ENCODE measurements at places on chromosomes 4 and X. TPM values are rescaled to one million over a fixed set of nuclear protein-coding genes. Genes with fewer than 3 reads are reported as not detected.

The STBD1 gene
- 1.7 TPM for total RNA-seq

The NAA15 gene
- total RNA-seq: 55.1 TPM

DNA sequence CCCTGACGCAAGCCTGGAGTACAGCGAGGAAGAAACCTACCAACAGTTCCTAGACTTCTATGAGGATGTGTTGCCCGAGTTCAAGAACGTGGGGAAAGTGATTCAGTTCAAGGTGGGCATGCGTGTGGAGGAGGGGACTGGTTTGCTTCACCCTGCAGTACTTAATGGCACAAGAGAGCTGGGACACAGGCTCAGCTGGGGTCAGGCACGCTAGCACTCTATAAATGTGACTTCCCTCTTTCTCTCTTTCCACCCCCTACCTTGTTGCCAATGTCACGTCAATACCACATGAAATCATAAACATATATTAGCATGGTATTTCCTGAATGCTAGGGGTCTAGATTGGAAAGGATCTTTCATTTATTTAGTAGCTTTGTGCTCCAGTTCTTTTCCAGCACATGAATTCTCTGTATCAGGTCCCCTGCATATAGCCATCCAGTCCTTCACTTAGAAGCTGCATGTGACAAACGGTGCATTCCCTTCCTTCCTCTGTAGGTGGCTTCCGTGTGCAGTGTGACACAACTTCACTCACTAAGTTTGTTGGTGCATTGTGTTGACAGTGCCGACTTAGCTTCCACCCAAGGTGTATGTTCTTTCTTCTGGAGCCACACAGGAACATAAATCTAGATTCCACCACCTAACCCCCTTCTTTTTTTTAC lies 25.6 kb downstream of the ZRSR2 start:
- no peak overlapping the region for H3K4me3 ChIP-seq
- H3K36me3 ChIP-seq: peaks cover 23% of the 10 kb centered on the region
- DNase-seq: no peak
- H3K4me1 ChIP-seq: peaks cover 2% of the 10 kb centered on the region

GRCh38 chrX:12917753-12918152 lies 11.3 kb downstream of the TLR8 start:
- H3K4me3 ChIP-seq: no peak overlapping the region
- no peak overlapping the region for H3K27ac ChIP-seq

Data from mesothelial cell of epicardium (in vitro differentiated cells).